ENCODE measurements at places on chromosomes 6 and 20.

DNA sequence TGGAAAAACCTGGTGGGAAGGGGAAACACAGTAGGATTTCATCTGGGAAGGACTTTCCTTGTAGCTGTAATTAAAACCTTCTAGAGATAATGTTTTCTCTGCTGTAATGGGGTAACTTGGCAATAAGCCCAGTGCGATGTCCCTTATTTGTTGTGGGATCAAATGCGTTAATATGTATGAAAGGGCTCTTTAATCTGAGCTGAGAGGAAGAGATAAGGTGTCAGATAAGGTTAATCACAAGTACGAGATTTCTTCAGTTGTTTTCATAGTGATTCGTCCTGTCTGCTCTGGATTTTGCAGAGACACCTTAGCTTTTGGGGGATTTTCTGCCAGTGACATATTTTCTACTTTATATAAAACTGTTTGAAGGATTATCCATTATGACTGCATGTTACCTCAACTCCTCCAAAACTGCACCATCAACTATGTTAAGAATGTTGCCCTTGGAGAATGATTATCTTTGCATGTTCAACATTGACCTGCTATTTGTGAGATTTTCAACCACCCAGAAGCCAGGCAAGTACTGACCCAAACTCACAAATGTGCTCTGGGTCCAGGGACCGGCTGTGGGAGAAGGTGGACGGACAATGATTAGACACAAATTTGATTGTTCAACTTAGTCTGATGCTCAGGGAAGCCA is 21.2 kb upstream of the ELOVL5 start:
- DNase-seq, result no peak

GRCh38 chr6:8175046-8175777 is 72.9 kb upstream of the EEF1E1 start:
- DNase-seq, result peak; percentile 12

GRCh38 chr6:127893541-127893940 is 7.3 kb downstream of the THEMIS start:
- no peak for DNase-seq

DNA sequence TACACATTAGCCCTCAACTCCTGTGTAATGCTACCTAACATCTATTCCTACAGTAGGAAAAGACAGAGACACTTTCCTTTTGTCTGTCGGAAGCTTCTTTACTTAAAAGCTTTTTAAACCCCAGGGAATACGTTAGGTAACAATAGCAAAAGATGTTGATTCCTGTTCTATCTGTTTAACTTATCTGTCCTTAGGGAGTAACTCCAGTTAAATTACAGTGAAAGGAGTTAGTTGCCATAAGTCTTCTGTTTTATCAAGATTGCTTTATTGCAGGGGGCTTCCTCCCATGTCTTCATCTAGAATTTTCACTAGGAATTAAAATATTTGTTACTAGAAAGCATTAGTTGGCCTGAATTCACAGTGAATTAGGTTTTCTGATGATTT is 26.2 kb downstream of the TOP1 start:
- DNase-seq, result no peak

DNA sequence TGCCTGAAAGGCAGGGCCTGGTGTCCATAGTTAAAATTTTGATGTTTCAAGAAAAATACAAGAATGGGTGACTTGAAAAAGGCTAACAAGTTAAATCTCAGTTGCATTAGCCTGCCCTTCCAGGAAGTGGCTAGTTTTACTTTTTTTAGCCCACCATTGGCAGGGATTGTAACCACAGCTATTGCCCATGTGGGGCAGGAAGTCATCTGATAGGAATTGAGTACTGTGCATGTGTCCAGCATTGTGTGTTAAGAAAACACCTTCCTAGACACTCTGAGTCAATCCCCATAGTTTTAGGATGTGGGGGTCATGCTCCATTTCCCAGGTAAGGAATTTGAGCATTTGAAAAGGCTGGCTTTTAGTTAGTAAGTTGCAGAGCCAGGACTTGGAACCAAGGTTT is 26.9 kb downstream of the LYRM2 start:
- DNase-seq, result no peak

DNA sequence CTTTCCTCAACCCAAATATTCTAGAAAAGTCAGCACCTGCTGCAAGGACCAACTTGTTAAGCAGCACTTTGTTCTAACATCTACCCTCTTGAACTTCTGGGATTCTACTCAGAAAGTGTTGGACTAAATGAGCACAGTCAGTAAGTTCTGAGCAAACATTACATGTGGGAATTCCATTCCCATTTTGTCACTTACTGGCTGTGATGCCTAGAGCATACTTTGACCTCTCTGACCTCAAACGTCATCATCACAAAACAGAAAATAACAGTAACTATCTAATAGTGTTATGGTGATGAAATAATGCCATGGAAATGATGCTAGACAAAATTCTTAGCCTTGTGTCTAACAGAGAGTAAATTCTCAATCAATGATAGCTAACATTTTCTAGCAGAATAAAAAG is 829.4 kb downstream of the EPHA7 start:
- DNase-seq, result peak; percentile 4

DNA sequence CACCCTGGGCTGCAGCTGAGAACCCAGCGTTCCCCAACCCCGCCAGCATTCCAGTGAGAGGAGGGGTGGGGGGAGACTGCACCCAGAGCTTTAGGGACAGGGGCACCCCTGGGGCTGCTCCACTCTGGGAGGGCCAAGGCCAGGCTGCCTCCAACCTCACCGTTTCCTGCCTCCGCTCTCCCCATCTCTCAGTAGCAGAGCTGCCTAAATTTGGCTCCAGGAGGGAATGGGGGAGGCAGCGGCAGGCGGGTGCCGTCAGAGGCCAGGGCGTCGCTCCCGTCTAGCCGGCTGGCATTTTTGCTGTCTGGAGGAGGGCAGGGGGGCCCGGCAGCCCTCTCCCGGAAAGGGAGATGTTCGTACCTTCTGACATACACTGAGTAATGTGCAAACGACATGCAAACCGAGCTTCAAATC is 46.6 kb downstream of the NOL4L start:
- DNase-seq, result no peak

DNA sequence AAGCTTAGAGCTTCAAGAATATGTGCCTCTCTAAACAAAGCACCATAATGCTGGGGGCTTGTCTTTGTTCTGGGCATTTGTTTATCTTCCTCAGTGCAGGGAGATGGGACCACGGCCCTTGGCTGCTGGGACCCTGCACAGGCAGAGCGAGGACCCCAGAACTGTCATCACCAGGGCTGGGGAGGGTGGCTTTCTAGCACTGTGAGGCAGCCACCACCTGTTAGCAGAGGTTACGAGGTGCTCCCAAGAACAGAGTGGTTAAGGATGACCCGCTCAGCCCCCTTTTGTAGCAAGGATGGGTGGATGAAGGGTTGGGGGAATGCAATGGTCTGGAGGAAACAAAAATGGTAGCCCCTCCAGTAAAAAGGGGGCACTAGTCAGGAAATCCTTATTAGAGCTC is 34.9 kb downstream of the METTL24 start:
- no peak for DNase-seq

DNA sequence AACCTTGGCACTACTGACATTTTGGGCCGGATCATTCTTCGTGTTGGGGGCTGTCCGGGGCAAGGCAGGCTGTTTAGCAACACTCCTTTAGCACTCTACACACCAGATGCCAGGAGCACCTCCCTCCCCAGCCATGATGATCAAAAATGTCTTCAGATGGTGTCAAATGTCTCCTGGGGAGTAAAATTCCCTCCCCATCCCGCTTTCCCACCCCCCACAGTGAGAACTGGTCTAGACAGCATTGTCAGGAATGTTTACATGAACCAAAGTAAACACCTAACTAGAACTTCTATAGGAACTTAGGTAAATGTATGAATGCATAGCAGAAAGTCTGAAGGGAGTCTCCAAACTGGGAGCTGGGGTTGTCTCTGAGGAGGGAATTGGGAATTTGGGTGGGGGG is 70.0 kb upstream of the TOP1 start:
- DNase-seq, result no peak

DNA sequence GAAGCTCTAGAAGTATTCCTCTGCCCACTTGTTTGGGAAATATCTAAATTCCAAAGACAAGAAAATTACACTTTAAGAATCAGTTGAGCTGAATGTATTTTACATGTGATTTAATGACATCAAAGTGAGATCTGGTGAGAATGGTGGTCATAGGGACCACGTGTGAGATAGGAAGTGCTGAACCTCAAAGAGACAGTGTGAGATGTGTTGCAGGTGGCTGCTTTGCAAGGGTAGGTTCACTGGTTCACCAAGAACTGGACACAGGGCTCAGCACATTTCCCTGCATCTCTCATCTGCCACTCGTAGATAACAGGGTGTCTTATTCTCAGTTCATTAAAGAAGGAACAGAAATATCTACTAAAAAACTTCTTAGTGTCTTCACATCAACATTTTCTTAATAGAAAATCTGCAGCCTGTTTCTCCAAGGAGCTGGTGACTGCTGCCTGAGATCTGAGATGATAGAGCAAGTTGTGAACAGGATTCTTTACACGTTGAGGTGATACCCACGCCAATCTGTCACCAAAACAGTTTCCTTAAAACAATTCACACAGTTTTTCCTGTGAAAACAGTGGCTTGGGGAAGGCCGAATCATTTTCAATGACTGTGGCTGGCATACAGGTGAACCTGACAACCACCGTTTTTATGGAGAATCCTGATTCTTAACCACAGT is 7.2 kb downstream of the CCR6 start:
- no peak for DNase-seq

DNA sequence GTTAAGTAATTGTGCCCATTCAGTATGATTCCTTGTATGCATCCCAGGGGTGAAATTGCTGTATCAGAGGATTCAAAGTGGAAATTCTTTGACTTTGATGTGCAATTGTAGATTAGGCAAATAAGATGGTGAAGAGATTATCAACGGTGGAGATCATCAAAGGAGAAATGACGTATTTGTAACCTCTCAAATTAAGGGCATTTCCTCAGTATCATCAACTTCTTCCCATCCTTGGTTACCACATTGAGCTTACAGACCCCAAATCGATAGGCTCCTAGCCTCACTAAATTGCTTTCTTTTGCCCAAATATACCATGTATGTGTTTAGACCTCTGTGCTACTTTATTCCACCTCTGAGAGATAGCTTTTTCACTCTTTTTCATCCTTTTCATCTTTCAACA is 213.1 kb upstream of the ZFP64 start:
- DNase-seq, result no peak

DNA sequence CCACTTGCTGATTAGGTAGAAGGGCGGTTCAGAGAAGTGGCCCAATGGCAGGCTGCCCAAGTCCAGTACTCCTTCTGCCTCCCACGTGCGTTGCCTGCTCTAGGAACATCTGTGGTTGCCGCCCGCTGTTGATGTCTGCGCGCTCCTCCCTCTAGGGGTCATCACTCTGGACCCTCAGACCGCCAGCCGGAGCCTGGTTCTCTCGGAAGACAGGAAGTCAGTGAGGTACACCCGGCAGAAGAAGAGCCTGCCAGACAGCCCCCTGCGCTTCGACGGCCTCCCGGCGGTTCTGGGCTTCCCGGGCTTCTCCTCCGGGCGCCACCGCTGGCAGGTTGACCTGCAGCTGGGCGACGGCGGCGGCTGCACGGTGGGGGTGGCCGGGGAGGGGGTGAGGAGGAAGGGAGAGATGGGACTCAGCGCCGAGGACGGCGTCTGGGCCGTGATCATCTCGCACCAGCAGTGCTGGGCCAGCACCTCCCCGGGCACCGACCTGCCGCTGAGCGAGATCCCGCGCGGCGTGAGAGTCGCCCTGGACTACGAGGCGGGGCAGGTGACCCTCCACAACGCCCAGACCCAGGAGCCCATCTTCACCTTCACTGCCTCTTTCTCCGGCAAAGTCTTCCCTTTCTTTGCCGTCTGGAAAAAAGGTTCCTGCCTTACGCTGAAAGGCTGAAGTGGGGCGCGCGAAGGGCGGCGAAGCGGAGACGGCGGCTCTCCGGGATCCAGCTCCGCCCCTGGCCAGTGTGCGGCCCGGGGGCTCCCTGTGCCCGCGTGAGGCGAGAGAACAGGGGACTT is 8.5 kb downstream of the TRIM15 start:
- no peak for DNase-seq

- no peak for DNase-seq
Measured at GRCh38 chr20:20425823-20426654, 58.1 kb downstream of the INSM1 start.

DNA sequence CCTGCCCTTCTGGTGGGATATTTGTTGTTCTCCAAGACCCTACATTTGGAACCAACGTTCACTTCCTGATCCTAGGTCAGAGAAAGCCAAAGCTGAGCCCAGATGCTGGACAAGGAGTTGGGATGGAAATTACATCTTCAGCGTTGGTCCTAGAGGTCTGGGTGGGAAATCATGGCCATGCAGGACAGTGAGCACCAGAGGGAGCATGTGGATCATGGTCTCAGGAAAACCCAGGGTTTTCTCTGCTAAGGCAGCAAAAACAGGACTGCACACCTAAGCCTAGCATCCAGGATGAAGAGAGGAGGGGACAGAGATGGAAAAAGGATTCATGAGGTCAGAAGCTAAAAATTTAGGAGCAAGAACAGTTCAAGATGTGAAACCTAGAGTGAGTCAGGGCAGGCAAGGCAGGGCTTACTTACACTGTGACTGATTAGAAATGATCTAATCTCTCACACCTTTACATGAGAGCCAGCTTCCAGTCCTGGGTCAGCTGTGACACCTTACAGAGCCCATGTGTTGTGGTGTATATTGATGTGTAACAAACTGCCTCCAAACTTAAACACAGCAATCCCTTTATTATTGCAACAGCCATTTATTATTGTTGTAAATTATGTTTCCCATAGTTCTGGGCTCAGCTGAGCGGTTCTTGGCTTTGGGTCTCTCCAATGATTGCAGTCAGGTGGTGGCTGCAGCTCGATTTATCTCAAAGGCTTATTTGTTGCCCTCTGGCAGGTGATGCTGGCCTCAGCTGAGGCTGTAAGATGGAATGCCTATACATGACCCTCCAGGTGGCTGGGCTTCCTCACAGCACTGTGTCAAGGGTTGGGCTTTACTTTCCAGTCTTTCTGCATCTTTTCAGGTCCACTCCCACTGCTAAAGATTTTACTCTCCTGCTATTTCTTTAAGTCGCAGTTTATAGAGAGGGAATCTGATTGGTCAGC is 6.5 kb downstream of the C20orf202 start:
- DNase-seq, result no peak

GRCh38 chr6:3811191-3811590 is 38.0 kb upstream of the FAM50B start:
- DNase-seq, result no peak

DNA sequence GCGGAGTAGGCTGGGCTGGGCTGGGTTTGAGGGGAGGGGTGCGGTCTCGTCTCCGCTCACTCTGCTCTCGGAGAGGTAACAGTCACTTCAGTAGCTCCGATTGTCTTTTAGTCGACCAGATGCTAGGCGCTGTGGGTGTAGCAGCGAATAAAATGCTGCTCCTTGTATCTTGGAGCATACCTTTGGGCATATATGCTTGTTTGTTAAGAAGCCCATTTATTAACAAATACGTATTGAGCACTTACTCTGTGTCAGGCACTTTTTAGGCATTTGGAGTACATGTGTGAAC is 545 bp downstream of the ACTR5 start:
- peak; percentile 52 for DNase-seq

GRCh38 chr6:35642471-35643161 is 46.1 kb downstream of the FKBP5 start:
- DNase-seq, result no peak

- DNase-seq, result peak; percentile 68
Measured at GRCh38 chr20:36344517-36345132, 38.5 kb downstream of the DLGAP4 start.

- DNase-seq, result no peak
Measured at GRCh38 chr20:57450419-57450818, 59.2 kb downstream of the RBM38 start.
